Stimulated activated CD4-positive, alpha-beta T cell treated with anti-CD3 and anti-CD28 coated beads, Interleukin-4, amount 100 ng/mL, for 1 hour (primary cell): ENCODE measurements at places on chromosomes 2 and 18.

DNA sequence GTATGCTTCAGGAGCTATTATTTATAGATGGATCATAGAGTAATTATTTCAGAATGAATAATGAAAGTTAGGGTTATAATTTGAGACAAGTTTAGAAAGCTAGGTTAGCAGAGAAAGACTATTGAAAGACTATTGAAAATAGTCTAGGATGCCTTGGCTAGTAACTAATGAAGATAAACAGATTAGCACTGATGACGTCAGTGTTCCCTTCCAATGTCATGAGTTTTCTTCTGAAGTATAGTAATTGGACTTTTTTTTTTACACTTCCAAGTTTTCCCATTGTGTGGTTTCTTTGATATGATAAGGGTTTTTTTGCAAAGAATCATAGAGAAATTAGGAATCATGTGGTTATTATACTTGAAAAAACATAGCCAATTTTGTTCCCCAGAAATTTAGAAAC lies 1041.5 kb upstream of the CRIM1 start:
- DNase-seq = no peak

- no peak for DNase-seq
These were observed 114.1 kb downstream of the EPB41L3 start for GRCh38 chr18:5429681-5430080.

GRCh38 chr2:48424866-48425265 lies 105.1 kb upstream of the STON1 start:
- DNase-seq = no peak

DNA sequence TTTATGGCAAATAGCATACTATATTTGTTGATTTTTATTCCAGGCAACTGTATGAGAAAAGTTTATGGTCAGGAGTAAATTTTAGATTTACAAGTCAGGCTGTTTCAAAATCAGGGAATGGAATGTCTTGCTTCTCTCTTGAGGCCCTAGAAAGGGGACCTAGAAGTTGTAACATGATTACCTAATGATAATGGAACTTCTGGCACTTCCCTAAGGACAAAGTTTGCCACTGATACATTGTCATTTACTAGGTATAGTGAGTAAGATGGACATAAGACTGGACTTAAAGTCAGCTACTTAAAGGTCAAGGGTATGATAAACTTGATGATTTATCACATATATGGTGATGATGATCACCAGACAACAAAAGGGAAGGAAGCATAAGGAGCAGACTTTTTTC lies 103.3 kb upstream of the VRK2 start:
- DNase-seq = no peak

DNA sequence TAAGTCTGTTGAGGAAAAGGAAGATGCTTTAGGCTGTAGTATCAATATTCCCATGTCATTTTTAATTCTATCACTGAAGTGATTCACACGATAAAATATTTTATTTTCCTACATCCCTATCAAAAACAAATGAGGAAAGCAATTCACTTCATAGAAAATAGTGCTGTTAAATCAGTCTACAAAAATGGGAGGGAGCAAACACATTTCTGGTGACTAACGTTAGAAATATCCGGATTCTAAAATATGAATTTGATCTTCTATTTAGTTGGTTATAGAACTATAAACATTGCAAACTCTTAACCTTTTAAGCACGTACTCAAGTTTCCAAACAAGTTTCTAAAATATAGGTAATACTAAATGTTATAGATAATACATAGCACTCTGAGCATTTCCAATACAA lies 20.8 kb downstream of the ATF2 start:
- DNase-seq = no peak

DNA sequence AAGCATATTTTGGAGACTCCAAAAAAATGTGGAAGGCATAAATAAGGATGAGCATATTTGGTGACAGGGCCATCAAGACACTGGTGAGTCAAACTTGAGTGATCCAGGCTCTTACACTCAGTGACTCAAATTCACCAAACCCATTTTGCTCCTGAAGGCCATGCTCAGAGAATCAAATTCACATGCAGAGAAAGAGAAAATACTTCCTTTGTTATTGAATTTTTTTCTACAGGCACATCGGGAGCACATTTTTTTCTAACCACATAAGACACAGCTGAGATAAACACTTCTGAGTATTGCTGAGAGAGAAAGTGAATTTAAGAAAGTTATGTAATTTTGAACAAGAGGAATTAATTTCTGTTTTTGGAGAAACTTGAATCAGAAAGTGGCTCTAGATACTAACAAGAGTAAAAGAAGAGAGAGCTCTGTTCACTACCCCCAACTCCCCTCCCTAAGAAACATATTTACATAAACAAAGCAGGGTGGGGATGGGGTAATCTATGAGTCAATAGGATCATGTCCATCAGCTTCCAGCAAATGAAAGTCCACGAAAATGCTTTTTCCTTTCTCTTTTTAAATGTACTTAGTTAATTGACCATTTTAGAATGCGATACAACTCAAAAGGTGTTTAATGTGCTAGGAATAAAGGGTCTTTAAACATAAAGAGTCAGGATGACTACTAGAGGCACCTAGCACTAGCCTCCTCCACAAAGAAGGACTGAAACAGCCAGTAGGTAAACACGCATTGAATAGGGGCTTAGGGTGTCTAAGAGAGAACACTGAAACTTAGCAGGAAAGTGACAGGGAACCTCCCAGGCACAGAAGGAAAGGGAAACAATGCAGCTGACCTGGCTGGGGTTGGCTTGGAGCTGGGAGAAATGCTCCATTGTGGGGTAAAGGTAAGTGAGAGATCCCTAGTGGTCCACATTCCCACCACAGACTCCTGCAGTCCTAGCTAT lies 152.3 kb downstream of the KCNE4 start:
- no peak for DNase-seq

DNA sequence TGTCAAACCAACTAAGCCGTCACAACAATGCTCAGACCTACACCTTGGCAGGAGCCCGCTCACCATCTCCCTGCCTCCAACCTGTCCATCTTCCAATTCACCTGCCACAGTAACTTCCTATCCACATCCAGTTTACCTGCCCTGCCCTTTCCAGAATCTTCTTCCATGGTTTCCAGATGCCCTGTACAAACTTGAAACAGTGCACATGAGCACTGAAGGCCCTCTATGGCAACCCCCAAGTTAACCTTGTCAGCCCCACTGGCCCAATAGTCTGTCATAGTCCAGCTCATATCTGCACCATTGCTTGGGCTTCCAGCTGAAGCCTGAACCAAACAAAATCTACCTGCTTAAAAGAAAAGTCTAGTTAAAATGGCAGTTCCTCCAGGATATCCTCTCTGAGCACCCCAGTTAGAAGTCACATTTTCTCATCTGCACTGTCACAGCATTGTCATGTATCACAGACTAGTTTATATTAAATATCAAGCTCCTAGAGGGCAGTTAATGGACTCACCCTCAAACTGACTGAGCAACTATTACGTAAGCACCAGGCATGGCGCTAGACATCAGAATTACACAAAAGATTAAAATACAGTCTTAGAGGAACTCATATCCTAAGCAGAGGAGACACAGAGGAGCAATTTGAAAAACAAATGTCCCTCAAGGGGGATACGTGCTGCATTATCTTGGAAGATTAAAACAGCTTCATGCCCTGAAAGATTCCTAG lies 11.6 kb downstream of the NFE2L2 start:
- DNase-seq = no peak

GRCh38 chr2:195047955-195048354 lies 609.1 kb upstream of the SLC39A10 start:
- no peak for DNase-seq

GRCh38 chr18:24364177-24364576 lies 33.4 kb downstream of the OSBPL1A start:
- DNase-seq = no peak

DNA sequence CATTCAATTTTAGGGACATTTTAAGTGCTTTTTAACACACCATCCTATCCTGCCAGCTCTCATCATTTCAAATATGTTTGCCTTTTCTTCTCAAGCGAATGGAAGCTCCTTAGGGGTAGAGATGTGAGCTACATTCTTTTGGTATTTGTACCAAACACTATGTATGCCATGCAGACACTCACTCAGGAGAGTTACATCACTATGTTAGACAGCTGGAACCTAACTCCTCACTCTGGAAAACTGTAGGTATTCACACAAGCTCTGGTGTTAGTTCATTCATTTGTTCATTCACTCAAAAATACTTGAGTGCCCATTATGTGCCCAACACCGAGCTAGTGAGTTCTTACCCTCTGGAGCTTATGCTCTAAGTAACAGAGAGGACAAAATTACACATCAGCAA lies 26.4 kb upstream of the RNU4ATAC start:
- DNase-seq = no peak

- DNase-seq = no peak
These were observed 76.1 kb downstream of the PRKRA start for GRCh38 chr2:178374865-178375264.

DNA sequence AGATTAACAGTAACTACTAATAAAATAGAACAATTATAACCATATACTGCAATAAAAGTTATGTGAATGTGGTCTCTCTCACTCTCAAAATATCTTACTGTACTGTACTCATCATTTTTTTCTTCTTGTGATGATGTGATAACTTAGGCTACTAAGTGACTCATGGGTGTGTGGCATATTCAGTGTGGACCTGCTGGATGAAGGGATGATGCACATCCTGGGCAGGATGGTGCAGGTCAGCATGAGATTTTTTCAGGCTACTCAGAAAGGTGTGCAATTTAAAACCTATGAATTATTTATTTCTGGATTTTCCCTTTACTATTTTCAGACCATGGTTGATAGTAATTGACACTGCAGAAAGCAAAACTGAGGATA lies 90.7 kb downstream of the NCKAP5 start:
- DNase-seq = no peak

DNA sequence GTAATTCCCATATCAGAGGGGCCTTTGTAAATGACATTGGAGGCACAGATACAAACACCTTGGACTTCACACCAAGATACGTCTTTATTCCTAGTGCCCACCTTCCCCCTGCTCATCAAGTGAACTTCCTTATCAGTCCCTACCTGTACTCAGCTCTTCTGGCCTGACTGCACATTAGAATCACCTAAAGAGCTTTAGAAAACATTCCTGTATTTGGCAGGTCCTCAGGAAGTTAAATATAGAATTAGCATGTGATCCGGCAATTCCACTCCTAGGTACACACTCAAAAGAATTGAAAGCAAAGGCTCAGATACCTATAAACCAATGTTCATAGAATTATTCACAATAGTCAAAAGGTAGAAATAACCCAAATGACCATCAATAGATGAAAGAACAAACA lies 46.6 kb downstream of the ALK start:
- DNase-seq = no peak

GRCh38 chr18:77223221-77223639 lies 26.4 kb upstream of the GALR1 start:
- DNase-seq = peak; percentile 24

DNA sequence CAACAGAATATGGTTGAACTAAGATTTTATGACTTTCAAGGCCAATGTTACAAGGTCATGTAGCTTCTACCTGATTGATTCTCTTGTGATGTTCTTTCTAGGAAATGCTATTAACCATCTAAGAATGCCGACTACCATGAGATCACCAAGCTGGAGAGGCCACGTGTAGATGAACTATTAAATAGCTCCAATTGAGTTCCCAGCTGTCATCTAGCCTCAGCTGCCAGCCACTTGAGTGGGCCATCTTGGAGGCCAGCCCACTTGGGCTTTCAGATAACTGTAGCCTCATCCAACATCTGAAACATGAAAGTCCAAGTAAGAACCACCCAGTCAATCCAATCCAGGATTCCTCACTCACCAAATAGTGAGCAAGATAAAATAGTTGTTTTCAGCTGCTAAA lies 376.9 kb upstream of the TMEFF2 start:
- no peak for DNase-seq

GRCh38 chr2:231399853-231400680 lies 4.6 kb downstream of the B3GNT7 start:
- DNase-seq = no peak

- DNase-seq = no peak
These were observed 716.5 kb upstream of the RAB6C start for GRCh38 chr2:129262934-129263333.

DNA sequence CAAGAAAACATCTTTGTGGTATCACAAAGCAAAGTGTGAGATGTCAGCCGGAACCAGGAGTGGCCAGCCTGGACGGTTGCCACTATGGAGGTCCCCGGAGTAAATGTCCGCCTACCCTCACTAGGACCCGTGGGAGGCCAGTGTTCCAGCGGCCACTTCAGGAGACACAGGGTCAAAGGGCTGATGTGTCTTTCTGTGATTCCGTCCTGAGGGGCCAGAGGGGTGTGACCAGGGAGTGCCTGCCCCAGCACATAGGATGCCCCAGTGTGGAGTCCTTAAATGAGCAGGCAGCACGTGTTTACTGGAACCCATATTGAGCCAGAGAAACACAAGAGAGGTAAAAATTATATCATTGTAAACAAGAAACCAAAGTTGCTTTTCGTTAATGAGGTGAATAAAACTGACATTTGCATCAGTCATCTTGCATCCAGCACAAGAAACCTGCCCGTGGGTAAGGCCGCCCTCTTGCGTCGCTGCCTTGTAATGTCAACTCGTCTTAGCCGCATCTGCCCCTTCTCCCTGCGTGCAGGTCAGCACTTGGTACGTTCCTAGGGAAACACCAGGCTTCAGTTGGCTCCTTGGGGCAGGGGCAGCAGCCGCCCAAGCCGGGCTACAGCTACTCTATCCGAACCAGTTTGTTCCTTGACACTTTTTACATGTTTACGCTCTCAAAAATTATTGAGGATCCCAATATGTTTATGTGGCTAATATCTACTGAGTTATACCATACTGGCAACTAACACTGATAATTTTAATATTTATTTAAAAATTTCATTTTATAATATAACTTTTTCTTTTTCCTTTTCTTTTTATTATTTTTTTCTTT lies 46.7 kb upstream of the LAPTM4A start:
- DNase-seq = peak; percentile 80

DNA sequence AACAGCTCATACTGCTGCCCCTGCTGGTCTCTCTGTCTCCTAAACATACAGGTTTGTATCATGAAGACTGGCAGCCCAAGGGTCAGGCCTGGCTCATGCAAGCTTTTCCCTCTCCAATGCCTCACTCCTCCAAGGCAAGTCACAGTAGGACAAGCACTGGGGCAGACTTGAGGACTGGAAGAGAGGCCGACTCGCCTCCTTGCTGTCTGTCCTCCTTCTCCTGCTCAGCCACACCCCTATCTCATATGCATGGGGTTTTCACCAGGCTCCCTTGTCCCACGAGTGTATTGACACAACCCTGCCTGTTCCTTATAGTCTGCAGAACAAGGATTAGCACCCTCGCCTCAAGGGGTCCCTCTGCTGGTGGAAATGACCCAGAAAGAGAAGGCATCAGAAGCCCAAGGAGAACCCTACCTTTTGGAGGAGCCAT lies 223.7 kb downstream of the SOX11 start:
- no peak for DNase-seq

GRCh38 chr2:102423368-102423767 lies 408 bp downstream of the IL18RAP start:
- DNase-seq = no peak

DNA sequence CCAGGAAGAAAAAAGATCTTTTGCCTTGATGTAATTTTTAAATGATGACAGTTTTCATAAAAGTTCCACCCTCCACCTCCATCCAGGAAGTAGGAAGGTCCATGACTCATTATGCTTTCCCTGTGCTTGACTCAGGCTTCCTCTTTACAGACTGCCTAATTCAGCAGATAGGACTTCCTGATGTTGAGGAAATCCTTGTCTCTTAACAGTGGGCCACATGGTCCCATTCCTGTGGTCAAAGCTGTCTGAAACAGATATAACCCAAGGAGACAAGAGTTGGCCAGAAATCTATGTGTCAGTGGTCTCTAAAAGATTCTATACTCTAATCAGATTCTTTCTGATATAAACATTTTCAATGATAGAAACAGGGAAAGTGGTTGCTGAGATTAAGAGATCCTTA lies 119.1 kb downstream of the BAZ2B start:
- no peak for DNase-seq

GRCh38 chr2:156903335-156903734 lies 354.2 kb upstream of the GALNT5 start:
- no peak for DNase-seq
